ENCODE measurements at places on chromosomes 7 and 10.
A peak's percentile ranks its signal among the peaks of the same experiment; 100 is the strongest.

GRCh38 chr7:92417913-92418312 lies 29.4 kb upstream of the GATAD1 start:
- no peak for DNase-seq

DNA sequence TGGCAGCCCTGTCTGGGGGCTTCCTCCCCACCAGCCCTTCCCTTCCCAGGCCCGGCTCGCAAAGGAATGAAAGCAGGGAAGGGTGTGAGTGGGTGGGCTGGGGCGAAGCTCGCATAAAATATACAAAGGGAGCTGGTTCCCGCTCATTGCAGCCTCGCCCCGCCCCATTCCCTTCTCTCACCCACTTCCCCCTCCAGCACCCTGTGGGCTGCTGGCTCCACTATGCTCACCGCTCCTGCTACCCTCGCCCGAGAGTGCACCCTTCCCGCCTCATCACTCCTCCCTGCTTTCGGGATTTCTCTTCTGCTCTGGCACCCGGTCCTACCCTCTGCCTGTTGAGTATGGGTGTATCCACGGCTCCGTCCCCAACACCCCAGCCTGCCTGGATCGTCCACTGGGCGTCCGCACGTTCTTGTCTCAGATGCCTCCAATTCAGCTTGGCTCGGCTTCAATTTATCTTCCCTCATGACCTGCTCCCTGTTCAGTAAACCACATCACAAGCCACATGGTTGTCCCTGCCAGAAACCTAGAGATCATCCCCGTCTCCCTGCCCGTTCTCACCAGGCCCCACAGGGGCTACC lies 14.4 kb upstream of the TTYH3 start:
- DNase-seq, result no peak

GRCh38 chr10:123804716-123805115 lies 86.9 kb downstream of the CPXM2 start:
- DNase-seq, result no peak

DNA sequence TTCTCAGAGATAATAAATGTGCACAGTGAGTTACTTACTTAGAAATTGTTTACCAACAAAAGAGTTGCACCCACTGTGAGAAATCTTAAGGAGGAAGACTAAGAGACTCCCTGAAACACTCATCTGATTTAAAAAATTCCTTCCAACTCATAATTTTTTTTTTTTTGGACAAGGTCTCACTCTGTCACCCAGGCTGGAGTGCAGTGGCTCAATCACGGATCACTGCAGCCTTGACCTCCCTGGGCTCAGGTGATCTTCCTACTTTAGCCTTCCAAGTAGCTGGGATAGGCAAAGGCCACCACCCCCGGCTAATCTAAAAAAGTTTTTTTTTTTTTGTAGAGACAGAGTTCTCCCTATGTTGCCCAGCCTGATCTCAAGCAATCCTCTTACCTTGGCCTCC lies 36.0 kb downstream of the MALSU1 start:
- DNase-seq, result peak; percentile 13

DNA sequence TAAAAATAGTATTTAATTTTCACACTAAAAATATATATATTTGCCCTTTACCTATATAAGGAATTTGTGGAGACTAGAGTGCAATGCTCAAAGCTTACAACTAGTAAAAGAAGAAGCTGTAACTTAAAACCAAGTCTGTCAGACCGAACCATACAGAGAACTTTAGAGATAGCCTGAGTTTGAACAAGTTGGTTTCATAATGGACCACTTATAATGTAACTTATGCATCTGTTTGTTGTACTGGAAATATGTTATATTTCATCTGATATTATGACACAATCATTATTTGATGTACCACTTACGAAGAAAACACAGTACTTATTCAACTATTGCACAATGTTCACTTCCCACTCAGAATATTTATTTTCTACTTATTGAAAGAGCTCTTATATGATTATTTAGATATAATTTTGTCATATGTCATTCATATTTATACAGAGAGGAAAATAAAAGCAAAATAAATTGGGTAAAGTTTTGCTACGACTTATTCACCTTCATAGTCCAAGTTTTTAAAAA lies 462.8 kb downstream of the ATRNL1 start:
- DNase-seq, result no peak

DNA sequence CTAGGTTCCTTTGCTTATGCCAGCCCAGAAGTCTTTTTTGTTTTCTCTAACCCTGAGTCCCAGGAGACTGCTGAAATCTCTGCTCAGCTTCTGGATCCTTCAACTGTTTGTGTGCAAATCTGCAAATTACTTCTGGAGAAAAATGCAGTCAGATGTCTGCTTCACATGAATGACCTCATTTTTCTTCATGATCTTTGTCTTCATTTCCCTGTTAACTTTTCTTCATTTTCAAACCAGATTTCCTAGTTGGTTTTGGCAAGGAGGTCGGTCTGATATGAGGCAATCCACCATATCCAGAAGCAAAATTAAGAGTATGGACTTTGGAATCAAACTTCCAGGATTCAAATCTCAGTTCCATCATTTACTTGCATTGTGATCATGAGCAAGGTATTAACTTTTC lies 66.8 kb downstream of the ZNF503 start:
- DNase-seq, result no peak

DNA sequence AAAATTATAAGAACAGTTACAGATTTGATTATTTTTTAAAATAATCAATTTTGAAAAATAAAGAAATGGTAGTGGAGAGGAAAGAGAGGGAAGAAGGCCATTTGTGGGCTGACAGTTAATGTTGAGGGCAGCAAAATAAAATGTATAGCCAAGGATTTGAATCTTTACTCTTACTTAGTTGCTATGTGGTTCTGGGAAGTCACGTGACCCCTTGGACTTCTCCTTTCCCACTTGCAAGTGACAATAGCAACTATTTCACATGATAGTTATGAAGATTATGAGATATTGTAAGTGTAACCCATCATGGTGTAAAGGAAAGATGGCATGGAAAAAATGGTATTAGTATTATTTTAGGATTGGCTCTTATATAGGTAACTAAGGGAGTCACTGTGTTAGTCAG lies 567.3 kb upstream of the GHITM start:
- no peak for DNase-seq

GRCh38 chr10:22644222-22644621 lies 70.2 kb downstream of the PIP4K2A start:
- DNase-seq, result no peak

Data from ACHN (cell line).